Stimulated activated CD8-positive, alpha-beta memory T cell treated with anti-CD3 and anti-CD28 coated beads, Interleukin-4, amount 100 ng/mL, for 1 hour (primary cell): ENCODE measurements at places on chromosomes 12 and 14.

GRCh38 chr12:117857632-117858612 is 110.9 kb downstream of the KSR2 start:
- no peak for DNase-seq

GRCh38 chr12:45725631-45726602 is 3.6 kb upstream of the ARID2 start:
- DNase-seq: no peak

DNA sequence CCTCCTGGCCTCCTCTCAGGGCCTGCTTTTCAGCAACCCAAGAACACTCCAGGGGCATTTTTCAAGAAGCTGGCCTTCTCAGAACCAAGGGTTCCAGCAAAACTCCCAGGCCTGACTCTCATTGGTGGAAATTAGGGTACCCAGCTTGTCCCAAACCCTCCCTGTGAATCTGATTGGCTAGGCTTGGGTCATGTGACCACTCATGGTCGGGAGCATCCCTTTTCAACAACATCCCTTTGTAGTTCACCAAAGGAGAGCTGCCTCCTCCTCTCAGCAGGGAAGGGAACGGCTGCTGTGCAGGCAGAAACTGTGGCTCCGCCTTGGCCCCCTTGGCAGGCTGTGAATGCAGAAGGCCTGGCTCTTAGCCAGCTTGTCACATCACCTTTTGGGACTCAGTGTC is 94.5 kb downstream of the AACS start:
- DNase-seq: no peak

DNA sequence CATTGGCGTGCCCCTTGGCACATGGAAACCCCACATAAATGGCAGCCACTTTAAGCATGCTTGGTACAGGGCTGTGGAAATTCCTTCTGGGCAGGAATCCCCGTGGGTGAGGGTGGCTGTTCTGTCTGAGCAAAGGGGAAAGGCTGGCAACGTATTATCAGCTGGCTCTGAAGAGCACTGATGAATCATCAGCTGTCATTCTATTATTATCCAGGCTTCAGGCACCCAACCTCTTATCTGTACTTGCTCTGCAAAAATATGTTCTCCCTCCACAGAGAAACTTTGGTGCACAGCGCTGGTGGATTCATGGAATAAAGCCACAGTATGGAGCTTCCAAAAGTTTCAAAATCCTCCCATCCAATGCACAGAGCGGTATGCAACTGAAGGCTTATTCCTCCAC is 167.1 kb downstream of the TBX5 start:
- no peak for DNase-seq

- no peak for DNase-seq
These were observed 105.0 kb downstream of the ADGRD1 start for GRCh38 chr12:131058700-131059099.

- no peak for DNase-seq
These were observed 25.3 kb downstream of the MUCL1 start for GRCh38 chr12:54879579-54879978.
